ENCODE measurements at places on chromosomes 1 and 21.

DNA sequence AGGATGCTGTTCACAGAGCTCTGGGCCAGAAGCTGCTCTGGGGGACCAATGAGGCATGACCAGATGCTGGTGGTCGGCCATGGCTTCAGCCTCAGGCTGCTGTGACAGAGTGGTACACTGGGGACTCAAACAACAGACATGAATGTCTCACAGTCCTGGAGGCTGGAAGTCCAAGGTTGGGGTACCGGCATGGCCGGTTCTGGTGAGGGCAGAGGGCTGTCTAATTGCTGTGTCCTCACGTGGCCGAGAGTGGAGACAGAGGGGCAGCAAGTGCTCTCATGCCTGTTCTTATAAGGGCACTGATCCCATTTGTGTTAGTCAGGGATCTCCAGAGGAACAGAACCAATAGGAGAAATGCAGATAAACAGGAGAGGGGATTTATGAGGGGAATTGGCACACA, 253.5 kb upstream of the C1orf174 start:
- DNase-seq: no peak

DNA sequence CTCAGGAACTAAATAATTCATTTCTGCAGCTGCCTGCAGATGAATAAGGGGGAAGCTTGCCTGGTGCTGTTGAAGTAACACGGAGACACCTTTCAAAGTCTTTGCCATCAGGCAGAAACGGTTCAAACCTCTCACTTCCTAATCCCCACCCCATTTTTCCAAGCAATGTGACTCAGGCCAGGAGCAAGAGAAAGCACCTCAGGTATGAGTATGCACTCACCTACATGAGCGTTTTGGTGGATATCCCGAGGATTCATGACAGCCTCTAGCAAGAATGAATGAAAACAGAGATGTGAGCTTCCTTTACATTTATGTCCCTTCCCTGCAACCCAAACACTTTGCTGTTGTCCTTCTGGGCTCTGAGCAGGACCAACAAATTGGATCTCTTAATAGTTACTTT, 63.4 kb upstream of the LAX1 start:
- no peak for DNase-seq

DNA sequence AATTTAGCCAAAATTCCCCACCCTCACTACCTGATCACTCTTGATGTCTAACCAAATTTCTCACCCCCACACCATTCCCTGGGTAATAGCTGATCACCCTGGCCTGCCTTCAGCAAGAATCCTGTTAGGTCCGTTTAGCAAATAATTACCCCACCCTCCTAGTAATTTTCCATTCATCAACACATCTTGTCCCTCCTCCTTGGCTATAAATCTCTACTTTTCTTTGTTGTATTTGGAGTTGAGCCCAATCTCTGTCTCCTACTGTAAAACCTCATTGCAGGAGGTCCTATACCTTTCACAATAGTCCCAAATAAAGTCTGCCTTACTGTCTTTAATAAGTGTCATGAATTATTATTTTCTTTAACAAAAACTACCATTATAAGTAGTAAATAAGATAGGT, 6.9 kb upstream of the PRKAA2 start:
- no peak for DNase-seq

- DNase-seq: no peak
Measured at GRCh38 chr1:82485591-82486369, 685.0 kb downstream of the ADGRL2 start.

DNA sequence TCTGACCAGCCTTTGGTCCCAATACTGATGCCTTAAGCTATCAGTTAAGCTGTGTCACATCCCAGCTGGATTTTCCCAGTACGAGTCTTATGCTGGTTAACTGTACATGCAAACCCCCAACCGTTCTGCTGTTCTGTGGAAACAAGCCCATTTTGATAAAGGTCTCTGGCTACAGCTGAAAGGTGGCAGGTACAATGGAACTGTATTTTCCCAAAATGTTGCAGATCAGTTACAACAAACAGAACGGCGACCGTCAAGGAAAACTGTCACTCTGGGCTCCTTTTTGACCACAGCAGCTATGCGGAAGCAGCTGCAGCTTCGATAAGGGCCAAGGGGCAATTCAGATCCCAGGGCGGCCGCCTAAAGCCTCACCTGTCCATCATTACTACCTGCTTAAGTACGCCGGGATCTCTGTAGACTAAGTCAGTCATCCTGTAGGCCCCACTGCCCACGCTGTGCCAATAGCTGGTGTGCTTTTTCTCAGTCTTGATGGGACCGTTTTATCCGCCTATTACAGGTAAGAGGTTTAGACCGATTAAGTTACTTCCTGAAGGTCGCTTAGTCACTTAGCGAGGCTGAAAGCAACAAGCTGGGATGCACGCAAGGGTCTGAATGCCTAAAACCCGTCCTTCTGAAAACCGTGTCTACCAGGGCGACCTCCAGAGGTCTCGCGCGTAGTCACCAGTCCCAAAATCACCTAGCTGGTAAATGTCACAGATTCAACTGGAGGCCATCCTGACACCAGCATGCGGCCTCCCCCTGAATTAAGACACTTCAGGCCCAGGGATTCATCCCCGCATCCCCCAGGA, 11.1 kb upstream of the RAB42 start:
- peak; percentile 50 for DNase-seq

- DNase-seq: no peak
Measured at GRCh38 chr21:36852293-36852692, 114.2 kb downstream of the HLCS start.

Measured in MV-4-11 (cell line).